Activated CD8-positive, alpha-beta T cell treated with anti-CD3 and anti-CD28 coated beads for 36 hours (primary cell): ENCODE measurements at places on chromosomes 4 and X. TPM values are rescaled to one million over a fixed set of nuclear protein-coding genes. Genes with fewer than 3 reads are reported as not detected.
A peak's percentile ranks its signal among the peaks of the same experiment; 100 is the strongest.

- DNase-seq = no peak
Observed at GRCh38 chr4:28179126-28179525, 1318.5 kb downstream of the STIM2 start.

GRCh38 chrX:148316446-148316845 is 184.0 kb upstream of the AFF2 start:
- no peak for DNase-seq

DNA sequence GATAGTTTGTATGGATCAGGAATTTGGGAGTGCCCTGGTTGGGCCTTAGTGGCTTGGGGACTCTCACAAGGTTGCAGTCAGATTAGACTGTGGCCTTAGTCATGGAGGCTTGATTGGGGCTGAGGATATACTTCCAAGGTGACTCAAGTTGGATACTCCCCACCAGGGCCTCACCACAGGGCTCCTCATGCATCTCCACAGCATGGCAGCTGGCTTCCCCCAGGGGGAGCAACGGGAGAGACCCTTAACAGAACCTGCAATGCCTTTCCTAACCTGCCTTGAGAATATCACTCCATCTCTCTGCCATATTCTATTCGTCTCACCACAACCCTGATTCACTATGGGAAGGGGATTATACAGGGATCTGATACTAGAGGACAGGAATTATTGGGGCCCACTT is 161.9 kb downstream of the RELL1 start:
- DNase-seq = no peak

DNA sequence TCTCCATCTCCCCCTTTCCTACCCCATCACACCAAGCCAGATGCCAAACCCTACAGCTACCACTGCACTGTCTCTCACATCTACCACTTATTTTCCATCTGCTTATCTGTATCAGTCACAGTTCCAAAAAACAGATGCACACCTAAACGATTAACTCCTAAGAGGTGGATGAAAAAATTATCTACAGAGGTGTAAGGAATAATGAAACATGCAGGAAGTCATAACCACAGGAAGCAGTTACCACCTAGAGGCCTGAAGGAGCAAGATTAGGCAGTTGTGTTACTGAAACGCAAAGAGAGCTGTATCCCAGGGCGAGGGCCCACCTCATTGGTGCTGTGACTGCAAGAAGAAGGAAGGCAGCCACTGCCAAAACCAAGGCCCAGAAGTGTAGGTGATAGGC is 87.8 kb upstream of the FAM241A start:
- no peak for DNase-seq

DNA sequence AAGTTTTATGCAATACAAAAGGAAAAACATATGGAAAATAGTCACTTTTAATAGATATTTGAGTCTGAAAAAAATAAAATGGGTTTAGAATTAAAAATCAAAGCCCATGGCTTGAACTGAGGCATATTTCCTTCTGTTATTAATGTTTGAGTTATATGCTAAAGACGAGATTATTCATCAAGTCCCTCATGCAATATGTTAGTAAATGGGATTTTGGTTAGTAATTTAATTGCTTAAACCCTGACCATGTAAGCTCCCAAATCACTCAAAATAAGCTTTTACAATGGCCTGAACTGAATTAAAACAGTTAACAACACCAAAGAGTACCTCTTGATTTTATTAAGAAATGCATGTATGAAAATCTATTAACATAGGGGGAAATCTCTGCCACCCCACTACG is 12.1 kb downstream of the UNC5C start:
- no peak for DNase-seq

- no peak for DNase-seq
Observed at GRCh38 chr4:147355847-147356246, 125.0 kb upstream of the EDNRA start.

DNA sequence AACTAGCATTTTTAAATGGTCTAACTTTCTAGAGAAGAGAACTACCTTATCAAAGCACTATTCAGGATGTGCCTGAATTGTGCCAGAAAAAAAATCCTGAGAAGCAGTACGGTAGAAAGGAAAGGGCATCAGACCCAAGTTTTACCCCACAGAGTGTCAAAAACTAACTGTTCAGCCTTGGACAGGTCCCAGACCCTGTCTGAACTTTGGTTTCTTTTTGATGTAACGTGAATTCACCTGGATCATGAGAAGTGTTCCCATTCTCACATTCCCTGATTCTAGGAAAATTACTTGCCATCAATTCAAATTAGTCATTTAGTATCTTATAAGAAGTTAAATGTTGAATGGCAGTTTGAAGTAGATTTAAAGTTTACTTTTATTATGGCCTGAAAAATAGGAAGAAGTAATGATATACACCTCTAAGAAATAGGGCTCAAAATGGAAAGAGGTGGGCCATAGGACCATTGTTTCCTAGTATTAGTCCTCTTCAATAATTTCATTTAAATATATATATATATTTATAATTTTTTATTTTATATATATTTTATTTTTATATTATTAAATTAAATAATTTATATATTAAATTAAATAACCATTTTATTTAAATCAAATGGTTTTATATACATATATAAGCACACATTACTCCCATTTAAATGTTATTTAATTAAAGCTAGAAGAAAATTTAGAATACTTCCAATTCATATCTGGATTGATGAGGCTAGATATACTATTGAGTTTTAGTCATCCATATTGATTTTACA is 181.9 kb upstream of the PPARGC1A start:
- DNase-seq = no peak

DNA sequence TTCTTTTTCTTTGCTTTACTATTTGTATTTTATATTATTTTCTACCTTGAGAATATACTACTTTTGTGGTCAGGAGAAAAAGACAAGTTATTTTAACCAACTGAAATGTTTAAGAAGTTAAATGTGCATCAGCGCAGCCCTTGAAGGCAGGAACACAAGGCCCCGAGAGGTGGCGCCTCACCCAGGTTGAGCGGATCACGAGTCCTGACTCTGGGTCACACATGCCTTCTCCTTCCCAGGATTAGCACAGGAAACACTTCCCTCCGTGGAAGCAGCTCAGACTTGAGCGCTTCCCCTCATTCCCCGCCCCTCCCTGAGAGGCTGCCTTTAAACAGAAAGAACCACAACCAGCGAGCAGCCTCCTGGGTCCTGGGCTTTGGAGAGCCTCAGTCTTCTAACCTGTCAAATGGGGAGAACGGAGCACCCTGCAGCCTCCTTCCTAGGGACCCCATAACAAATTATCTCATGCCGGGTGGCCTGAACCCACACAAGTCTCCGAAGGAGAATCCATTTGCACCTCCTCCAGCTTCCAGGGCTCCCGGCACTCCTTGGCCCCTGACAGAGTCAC is 217.6 kb downstream of the AFAP1 start:
- peak; percentile 27 for DNase-seq

- no peak for DNase-seq
Observed at GRCh38 chr4:16814361-16814760, 84.1 kb downstream of the LDB2 start.

DNA sequence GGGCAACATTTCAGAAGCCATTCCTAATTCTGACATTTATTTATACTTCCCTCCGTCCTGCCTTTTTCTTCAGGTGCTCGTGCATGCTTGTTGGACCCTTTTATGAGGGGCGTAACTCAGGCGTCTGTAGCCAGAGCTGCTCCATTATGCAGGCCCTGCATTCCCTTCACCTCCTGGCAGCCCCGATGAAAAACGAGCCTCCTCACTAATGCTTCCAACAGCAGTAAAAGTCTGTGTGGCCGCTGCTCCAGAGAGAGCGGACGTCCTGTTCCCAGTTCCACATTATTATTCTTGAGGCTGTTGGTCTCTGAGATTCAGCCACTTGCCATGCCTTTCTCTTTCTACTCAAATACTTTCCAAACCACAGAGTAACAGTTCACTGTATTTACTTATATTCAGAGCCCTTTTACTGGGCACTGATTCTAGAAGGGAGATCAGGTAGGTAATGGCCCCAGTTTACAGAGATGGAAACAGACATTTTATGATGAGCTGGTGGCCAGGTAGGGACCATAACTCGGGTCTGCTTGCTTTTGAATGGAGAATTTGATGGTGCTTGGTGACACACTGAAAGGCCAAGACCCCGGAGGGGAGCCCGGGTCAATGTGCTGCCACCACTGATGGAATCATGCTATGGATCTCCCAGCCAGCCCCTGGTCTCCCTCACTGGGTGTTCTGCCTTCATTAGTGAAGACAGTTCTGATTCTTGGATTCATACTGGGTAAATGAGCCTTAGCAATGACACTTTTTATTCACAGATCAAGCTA is 101.0 kb downstream of the GATB start:
- DNase-seq = no peak

DNA sequence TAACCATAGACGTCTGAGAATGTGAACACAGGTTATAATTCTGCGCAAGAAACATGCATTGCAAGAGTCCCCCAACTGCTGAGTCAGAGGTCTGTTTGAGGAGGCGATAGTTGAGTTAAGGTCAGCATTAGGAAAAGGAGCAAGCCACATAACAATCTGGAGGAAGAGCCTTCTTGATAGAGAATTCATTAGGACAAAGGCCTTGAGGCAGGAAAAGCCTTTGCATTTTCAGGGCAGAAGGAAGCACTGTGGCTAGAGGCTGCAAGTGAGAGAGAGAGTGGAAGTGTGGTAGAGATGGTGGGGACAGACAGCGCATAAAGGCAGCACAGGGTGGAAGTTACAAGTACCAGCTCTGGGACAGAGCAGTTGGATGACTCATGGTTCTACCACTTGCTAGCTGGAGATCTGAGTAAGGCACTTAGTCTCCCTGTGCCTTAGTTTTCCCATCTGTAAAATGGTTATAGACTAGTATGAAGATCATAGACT is 125.8 kb upstream of the LNX1 start:
- DNase-seq = no peak

- peak; percentile 21 for DNase-seq
Observed at GRCh38 chrX:20144491-20144890, 2.9 kb upstream of the EIF1AX start.

GRCh38 chr4:138063581-138063980 is 178.6 kb downstream of the SLC7A11 start:
- no peak for DNase-seq

GRCh38 chrX:39063037-39063436 is 261.8 kb downstream of the MID1IP1 start:
- no peak for DNase-seq

- DNase-seq = no peak
Observed at GRCh38 chr4:156686120-156686519, 285.5 kb downstream of the PDGFC start.

DNA sequence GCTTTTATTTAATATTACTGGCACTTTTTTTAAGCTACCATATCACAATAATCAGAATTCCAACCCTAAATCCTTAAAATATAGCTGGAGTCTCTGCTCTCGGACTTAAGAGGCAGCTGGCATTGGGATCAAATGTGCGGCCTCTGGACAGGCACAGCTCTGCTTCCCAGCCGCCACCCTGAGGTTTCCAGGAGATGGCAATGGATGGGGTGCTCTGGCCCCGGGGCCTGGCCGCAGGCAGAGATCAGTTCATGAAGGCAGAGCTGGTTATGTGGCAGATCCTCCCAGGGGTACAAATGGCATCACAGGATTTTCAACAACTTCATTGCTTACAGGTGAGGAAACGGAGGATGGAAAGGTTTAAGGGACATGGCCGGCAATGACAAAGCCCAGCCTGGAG is 57.8 kb downstream of the JAKMIP1 start:
- DNase-seq = no peak

DNA sequence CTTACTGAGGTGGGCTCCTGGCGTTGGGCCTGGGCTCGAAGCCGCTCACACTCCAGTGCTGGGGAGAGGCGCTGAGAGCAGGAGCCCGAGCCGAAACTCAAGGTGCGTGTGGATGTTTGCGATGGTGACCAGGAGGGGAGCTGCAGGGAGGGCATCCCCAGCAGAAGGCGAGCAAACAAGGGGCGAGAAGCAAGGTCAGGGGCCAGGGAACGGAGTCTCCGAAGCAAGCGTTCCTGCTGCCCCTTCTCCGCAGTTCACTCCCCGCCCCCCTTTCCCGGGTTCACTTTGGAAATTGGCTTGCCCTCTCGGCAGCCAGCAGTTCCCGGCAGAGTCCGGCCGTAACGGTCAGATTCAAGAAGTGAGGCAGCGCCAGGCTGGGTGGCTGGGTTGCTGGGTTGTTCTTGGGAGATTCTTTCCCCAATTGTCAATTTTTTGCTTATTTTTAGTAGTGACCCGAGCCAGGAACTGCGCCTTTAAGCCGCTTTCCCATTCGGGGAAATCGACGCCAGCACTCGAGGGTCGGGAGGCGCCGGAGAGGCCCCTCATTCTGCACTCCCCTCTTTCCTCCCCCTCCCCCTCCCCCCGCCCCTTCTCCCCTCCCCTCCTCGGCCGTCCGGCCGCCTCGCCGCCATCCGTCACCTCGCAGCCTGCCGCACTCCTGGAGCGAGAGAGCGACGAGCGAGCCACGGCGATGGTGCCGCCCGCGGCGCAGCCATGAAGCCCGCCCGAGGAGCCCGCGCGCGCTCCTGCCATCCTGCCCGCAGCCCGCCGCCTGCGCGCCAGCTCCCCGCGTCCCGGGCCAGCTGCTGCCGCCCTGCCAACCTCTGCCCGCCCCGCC is at the start of gene FRMPD3:
TSS of gene FRMPD3 (plus strand) at position 655 of the 838 bp plus-strand sequence. CDS start 76,937 bp downstream, outside the sequence.
- no peak for DNase-seq

P2RY8 gene
- 28.3 TPM for total RNA-seq

MAGEE2 gene
- total RNA-seq = not detected

MAGEB10 gene
- not detected for total RNA-seq

USP17L11 gene
- total RNA-seq = not detected

CXCL5 gene
- not detected for total RNA-seq

HUWE1 gene
- total RNA-seq = 376 TPM

FGD1 gene
- 0.07 TPM for total RNA-seq

ARX gene
- not detected for total RNA-seq
